ENCODE measurements at places on chromosomes 16 and 17.

GRCh38 chr17:39678340-39679116 is 9.3 kb downstream of the PGAP3 start:
- DNase-seq: no peak

DNA sequence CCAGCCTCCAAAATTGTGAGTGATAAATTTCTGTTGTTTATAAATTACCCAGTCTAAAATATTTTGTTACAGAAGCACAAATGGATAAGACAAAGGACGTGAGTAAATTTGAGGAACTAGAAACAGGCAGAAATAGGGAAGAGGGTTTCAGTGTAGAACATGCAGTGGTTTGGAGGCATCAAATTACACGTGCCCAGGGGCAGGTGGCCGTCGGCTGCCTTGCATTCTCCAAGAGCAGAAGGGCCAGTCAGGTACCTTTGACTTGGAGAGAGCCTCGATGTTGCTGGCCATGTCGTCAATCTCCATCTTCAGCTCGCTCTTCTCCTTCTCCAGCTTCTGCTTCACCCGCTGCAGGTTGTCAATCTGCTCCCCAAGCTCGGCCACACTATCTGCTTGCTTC is 54.3 kb downstream of the MYH13 start:
- no peak for DNase-seq

GRCh38 chr17:58421711-58422110 is 4.4 kb upstream of the RNF43 start:
- no peak for DNase-seq

DNA sequence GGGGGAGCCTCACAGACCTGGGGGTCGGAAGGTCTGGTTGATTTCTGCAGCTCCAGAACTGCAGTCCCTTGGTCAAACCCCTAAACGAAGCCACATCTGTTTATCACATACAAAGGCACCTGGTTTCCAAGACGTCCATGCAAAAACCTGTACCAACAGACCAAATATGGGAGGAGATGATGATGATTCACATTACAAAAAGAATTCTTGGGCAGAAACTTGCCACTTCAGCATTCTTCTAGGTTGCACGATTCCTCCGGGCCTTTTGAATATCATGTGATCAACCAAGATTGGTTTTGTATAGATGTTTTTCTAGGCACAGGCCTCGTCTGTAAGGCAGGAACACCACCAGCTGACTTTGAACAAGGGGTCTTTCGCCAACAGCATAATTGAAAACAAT is 466.3 kb downstream of the SOX9 start:
- DNase-seq: no peak

DNA sequence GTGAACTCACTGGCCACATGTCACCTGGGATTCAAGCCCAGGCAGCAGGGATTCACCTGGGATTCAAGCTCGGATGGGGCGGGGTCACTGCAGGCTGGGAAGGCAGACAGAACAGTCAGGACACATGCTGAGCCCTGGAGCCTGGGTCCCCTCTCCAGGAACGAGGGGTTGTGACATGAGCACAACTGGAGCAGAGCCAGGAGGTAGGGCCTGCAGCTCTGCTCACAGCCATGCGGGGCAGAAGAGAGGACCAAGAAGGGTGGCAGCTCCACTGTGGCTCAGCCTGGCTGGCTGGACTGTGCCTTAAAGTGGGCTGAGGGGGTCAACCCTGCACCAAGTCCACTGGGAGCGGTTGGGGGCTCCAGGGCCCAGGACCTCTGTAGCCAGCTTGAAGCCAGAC is 150.1 kb downstream of the RAB11FIP4 start:
- no peak for DNase-seq

GRCh38 chr16:51062039-51062438 is 89.0 kb downstream of the SALL1 start:
- no peak for DNase-seq

GRCh38 chr17:81063106-81064093 is 28.4 kb downstream of the BAIAP2 start:
- DNase-seq: no peak

GRCh38 chr17:57442914-57443571 is 186.7 kb downstream of the MSI2 start:
- DNase-seq: no peak

GRCh38 chr17:69050999-69051775 is 9.5 kb downstream of the ABCA9 start:
- DNase-seq: peak; percentile 20

- no peak for DNase-seq
These were observed 31.1 kb downstream of the SLFN11 start for GRCh38 chr17:35342276-35342675.

DNA sequence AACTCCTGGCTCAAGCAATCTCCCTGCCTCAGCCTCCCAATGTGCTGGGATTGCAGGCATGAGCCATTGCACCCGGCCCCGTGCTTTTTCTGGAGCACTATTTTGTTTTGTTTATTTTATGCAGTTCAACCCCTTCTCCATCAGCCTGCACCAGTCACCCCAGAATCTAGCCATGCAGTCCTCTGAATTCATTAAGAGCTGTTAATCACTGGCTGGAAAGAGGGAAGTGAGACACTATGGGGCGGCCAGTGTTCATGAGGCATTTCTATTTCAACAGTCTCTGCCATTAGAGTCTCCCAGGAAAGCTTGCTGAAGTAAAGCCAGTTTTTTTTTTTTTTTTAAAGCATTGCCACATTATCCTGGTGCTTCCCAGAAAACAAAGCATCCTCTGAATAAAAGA is 1.7 kb downstream of the VWA3A start:
- DNase-seq: no peak

DNA sequence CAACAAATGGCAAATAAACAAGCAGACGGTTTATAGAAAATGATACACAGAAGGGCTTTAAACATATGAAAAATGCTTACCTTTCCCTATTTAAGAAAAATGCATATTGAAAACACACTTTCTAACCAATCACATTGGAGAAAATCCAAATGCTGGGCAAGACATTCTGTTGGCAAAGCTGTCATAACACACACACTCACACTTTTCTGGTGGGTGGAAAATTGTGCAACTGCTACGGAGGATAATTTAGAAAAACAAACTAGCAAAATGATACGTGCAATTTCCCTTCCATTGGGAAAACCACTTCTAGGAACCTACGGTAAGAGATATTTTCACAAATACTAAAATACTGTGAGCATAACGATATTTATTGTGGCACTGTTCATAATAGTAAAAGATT is 9.8 kb upstream of the MYH3 start:
- DNase-seq: no peak

DNA sequence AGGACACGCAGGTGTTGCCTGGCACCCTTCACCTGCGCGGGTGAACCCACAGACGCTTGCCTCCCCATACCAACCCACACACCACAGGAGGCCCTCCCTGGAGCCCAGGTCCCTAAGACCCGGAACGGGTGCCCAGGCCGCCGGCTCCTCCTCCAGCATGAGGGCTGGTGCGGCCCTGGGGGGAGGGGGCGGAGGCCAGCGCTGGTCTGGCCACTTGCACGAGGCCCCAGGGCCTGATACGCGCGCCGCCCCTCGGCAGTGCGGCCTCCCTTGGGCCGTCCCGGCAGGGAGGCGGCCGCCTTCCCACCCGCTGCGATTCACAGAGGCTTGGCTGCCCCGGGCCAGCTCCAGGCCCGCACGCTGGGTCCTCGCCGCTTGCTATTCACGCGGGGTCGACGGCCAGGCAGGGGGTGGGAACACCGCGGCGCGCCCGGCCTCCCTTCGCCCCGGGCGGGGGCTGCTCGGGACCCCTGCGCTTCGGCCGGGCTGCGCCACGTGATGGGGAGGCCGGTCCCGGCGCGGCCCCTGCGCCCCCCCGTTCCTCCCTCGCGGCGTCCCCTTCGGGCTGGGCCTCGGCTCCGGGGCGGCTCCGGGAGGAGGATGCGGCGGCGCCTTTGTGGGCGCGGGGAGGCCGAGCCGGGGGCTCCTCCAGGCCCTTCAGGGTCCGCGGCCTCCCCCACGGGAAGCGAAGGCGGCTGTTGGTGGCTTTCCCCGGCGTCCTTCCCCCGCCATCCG is 685 bp downstream of the FASN start:
- DNase-seq: peak; percentile 41

DNA sequence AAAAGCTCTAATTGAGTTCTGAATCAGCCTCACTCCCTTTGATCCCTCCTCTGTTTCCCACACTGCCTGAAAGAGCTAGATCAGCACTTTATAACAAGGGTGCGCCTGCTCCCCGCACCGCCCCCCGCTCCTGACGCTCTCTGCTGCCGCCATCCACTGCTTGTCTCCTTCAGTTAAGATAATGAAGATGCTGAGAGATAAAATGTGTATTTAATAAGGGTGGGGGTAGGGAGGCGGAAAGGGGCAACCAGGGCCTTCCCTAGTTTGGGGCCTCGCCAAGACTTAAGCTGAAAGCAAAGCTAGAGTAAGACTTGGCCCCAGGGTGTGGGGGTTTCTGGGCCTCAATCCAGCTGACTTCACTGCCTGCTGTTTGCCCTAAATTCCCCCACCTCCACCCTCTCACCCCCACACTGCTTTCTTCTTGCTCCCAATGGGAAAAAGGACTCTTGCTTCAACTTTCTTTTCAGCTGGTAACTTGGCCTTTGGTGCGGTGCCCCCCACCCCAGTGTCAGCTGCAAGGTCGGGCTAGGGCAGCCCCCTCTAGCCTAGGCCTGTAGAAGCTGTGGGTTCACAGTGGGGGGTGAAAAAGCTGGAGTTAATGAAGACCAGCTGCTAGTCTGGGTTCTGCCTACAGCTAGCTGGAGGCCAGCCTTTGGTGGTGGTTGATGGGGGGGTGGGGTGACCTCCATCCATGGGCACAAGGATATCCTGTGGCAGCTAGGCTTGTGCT is 1.8 kb upstream of the RARA start:
- DNase-seq: peak; percentile 97

GRCh38 chr17:47618410-47618809 is 31.3 kb upstream of the KPNB1 start:
- DNase-seq: no peak
